ENCODE measurements at places on chromosomes 7 and 10. TPM values are rescaled to one million over a fixed set of nuclear protein-coding genes. Genes with fewer than 3 reads are reported as not detected.

DNA sequence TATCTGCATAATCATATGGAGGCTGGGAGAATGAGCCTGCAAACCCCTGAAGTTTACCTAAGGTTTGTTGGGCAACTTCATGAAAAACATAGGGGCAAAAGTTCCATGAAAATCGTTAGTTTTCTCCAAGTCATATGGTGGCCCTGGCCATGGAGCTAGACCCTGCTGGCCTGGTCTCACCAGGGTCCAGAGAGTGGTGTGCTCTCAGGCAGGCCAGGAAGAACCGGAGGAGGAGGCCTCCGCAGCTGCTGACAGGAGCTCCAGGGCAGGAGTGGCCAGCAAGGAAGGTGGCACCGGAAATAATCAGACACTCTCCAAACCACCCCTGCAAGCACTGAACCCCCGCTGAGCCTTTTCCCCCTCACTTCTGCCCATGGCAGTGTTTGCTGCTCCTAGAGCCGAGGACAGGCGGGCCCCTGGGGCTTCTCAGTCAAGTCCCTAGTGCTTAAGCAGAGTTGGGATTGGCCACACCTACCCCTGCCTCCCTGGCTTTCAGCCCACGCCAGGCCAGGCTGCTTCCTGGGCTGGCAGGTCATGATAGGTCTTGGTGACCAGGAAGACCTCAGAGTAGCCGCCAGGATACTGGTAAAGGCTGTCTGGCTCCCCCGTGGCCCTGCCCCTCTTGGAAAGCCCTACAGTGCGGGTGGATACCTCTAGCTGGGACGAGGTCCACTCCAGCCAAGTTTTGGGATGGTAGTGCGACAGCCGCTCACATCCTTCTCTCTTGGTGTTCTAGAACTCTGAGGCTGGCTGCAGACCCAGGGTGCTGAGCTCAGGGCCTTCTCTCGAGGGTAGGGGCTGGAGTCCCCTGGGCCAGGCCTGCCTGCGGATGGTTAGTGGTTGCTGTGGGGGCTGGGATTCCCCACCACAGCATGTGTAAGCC, 242.8 kb downstream of the MGMT start:
- DNase-seq: no peak

- DNase-seq: no peak
Measured at GRCh38 chr10:52653263-52653909, 119.2 kb downstream of the MBL2 start.

Gene PTPRZ1
- polyA plus RNA-seq: under 0.01 TPM

DNA sequence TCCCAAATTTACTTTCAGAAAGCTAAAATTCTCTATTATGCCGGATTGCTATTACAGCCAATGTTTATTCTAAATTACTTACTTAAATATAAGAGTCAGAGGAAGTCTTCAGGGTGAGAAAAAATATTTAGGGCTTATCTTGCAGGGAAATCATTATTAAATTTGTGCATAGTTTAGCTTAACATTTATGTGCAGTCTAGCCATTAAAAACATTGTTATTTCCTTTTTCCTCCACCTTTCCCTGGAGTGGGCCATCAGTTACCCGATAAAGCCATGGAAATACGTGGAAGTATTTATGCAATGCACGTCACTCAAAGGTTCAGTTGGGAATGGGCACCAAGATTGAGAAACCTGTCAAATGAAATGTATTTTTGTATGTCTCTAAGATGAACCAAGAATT, 9.5 kb upstream of the TAS2R60 start:
- no peak for DNase-seq

Gene CFTR
- polyA plus RNA-seq: 39.9 TPM

GRCh38 chr10:99775850-99776249, 6.6 kb upstream of the ABCC2 start:
- DNase-seq: no peak

Gene ACTR1A
- polyA plus RNA-seq: 48.6 TPM

- DNase-seq: no peak
Measured at GRCh38 chr7:6375348-6376101, 72.2 kb downstream of the DAGLB start.

Gene RBM17
- 40.2 TPM for polyA plus RNA-seq

DNA sequence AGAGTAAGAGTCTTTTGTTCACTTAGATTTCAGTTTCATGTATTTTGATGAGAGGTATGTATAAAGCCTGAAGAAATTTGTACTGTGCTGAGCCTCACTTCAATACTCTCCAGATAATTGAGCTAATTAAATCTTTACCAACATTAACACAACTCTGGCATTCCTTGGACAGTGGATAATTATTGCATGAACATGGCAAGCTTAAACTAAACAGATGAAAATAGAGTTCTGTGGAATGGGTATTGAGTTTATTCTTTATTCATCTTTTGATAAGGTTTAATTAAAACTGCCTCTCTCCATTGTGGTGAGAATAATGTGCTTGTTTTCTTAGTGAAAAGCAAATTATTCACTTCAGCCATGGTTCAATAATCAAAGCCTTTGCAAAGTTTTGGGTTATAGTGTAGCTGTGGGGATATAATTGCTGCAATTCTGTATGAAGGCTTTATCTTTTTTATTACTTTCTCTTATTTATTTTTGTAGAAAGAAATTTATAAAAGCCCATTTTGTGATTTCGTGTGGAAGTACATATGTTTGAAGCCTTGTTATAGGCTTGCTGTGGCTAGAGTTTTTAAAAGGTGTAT, 126.4 kb upstream of the FZD1 start:
- DNase-seq: no peak

DNA sequence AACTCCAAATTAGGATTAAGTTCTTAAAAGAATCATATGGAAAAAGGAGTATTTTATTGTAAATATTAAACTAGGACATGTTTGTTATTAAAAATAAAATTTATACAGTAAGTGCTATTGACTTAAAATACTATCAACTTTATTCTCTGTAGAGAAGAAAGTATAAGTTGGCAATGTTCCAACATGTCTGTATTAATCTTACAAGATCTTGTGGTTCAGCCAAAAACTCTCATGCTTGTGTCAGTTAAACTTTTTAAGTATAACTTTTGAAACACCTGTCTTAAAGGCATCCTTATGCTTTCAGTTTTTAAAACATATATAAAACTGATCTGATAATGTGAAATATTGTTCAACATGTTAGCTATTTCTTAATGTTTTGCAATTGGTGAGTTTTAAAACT, 160.7 kb downstream of the ZEB1 start:
- DNase-seq: no peak

DNA sequence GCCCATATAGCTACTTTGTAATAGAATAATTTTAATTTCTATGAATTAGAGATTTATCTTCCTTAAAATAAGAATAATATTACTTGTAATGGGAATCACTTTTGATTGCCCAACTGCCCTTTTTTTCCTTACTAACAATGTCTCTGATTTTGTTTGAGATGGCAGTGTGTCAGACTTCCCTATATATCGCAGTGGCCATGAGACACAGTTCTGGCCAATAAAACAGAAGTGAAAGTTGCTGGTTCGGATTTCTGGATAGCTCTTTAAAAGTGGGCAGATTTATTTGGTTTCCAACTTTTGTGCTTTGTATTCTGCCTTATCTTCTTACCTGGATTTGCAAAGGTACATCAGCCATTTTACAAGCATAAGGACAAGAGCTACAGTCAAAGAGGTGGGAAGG, 170.2 kb downstream of the PPP1R17 start:
- no peak for DNase-seq

DNA sequence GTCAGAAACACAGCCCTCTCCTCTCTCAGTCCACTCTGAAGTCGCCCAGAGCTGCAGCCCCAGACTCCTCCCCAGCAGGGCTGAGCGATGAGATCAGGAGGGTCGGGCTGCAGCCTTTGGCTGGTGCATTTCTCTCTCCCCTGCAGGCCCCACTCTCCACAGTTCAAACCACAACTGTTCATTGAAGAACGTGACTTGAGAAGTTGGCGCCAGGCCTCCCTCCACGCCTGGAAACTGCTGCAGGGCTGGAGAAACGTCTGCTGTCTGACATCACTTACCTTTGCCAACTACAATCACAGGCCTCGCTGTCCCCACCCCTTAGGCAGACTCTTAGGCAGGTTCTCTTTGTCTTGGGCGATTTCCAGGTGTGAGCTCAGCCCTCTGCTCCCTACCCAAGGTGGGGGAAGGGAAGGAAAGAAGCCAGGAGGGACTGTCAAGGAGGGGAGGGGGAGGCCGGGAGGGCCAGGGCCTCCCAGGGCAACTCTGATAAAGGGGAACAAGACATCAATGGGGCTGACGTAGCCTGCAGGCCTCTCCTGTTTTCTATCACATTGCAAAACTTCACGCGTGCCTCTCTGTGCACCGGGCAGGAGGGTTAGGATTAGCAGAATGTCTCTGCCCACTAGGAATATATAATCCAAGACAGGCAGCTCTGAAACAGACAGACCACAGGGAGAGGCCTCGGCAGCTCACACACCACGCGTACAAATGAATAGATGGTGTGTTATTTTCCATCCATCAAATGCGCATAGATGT, 32.7 kb downstream of the CALML5 start:
- peak; percentile 88 for DNase-seq

DNA sequence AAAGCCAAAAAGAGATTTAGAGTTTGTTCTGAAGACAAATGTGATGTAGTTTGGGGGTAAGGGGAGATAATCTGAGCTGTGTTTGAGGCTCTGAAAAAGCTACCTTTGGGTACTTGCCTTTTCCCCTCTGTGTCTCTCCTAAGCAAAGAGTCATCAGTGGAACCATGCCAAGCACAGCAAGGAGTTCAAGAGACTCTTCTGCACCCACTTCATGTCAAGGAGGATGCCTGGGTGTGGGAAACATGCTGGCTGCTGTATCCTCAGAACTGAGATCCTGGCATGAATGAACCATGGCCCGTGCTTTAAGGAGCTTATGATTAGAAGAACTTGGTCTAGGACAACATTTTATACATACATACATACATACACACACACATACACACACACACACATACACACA, 142.9 kb downstream of the NOC3L start:
- no peak for DNase-seq

DNA sequence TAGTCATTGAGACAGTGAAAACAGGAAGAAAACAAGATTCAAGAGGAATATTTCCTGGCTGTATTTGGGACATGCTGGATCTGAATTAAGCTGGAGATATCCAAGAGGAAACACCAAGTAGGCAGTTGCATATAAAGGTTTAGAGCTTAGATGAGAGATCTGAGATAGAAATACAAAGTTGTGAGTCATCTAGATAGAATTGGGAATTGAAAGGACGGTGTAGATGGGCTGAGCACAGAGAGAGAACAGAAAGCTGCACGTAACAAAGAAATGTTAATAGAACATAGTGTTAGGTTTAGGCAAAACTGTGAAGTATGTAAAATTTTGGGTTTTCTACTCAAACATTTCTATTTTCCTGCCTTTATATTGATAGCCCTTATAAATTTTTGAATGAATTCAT, 218.5 kb upstream of the TMEM196 start:
- DNase-seq: no peak

Gene DKK1
- 0.73 TPM for polyA plus RNA-seq

DNA sequence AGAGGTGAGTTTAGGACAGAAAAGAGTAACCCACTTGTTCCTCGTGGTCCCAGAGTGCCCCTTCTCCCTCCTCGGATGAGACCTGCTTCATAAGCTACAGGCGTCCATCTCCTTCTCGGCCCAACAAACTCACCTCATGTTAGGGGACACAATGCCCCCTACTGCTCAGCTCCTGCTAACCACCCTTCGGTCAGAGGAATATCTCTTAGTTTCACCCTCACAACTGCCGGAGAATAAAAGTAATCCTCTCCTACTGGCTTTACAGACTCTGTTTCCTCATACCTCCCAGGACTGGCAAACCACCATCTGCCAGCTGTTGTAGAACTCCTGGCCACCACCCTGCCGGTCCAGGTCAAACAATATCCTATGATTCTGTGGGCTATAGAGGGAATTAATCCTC, 3.2 kb downstream of the AKR1B15 start:
- no peak for DNase-seq

Gene OR2A1
- polyA plus RNA-seq: not detected

- DNase-seq: no peak
Measured at GRCh38 chr7:92633211-92633906, 43.2 kb upstream of the FAM133B start.

- DNase-seq: no peak
Measured at GRCh38 chr7:148708026-148708885, 9.6 kb downstream of the CUL1 start.

GRCh38 chr7:134443396-134444070, 15.4 kb downstream of the AKR1B1 start:
- DNase-seq: no peak

- DNase-seq: no peak
Measured at GRCh38 chr7:65979583-65980477, 2.2 kb downstream of the GUSB start.

Gene PHTF2
- 2.4 TPM for polyA plus RNA-seq

GRCh38 chr7:73567846-73568685, 10.3 kb downstream of the TBL2 start:
- DNase-seq: no peak

DNA sequence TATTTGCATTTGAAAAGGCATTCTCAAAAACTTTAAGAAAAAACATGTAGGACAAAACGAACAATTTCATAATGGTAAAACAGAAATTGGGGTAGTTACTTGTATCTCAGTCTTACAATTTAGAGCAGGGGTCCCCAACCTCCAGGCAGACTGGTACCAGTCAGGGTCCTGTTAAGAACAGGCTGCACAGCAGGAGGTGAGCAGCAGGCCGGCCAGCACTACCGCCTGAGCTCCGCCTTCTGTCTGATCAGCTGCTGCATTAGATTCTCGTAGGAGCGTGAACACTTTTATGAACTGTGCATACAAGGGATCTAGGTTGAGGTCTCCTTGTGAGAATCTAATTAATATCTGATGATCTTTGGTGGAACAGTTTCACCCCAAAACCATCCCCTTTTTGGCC, 77.3 kb downstream of the SEMA3A start:
- DNase-seq: peak; percentile 55

Measured in sigmoid colon (tissue), 7 donors.